ENCODE measurements at places on chromosomes 2 and 18.

- no peak for DNase-seq
These were observed 25.6 kb downstream of the IKZF2 start for GRCh38 chr2:213125646-213126347.

- no peak for DNase-seq
These were observed 165.4 kb downstream of the RBM43 start for GRCh38 chr2:151096235-151096634.

DNA sequence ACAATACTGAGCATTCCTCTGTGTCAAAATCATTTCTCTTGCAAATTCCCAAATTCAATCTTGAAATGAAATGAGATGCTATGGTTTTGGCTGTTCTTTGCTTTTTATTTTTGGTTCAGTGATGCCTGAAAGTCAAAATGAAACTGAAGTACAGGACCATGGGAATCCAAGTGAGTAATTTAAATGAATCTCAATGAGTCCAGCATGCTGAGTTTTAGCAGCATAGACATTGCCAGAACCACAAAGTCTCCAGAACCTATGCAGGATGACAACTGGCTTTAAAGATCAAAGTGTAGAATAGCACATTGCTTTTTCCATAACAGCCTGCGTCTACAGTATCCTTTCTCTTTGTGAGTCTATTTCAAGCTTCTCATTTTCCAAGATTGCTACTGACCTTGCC lies 1050.7 kb upstream of the PIK3C3 start:
- no peak for DNase-seq

DNA sequence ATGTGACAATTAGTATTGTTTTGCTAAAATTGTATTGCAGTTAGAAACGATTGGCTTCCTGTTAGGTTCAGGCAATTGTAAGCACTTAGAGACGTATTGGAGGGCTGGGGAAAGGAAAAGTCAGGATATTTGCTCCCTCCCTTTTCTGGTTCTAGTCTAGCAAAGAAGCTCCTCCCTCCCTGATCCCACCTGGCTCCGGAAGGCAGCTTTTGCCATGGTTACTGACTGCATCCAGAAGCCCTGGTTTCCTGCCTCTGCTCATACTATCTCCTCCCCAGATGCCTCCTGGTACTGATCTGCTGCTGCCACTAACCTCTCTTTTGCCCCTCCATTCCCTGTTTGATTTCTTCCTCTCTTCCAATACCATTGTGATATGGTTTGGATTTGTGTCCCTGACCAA lies 275.9 kb downstream of the MREG start:
- no peak for DNase-seq

GRCh38 chr2:104502901-104503300 lies 351.0 kb upstream of the POU3F3 start:
- DNase-seq: no peak

DNA sequence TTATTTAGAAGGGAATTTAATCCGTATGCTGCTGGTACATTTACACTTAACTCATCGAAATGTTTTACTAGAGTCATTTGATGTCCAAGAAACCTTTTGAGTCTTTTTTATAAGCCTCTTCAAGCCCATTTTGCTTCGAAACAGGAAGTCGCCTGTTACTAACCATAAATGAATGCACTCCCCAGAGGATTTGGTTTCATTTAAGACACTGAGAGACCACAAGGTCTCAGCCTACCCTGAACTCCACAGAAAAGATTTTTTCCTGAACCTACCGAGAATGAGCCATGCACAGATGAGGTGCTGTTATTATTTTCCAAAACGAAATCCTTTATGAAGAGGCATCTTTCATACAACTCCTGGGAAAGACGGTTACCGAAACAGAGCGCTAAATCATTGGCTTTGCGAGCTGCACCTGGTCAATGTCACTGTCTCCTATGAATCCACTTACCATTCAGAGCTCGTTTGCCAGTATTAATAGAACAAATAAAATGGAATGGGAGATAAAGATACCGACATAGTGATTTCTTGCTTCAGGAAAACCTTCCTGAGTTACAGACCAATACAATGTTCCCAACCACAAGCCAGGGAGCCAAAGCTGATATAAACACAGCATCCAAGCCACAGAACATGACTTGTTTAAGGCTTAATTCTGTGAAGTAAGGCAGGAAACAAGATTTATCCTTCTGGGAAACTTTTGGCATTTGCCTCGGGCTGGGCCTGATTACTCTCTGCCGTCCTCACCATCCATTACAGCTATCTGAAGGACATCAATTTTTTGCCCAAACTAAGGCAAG lies 382.1 kb downstream of the OSR1 start:
- DNase-seq: no peak

DNA sequence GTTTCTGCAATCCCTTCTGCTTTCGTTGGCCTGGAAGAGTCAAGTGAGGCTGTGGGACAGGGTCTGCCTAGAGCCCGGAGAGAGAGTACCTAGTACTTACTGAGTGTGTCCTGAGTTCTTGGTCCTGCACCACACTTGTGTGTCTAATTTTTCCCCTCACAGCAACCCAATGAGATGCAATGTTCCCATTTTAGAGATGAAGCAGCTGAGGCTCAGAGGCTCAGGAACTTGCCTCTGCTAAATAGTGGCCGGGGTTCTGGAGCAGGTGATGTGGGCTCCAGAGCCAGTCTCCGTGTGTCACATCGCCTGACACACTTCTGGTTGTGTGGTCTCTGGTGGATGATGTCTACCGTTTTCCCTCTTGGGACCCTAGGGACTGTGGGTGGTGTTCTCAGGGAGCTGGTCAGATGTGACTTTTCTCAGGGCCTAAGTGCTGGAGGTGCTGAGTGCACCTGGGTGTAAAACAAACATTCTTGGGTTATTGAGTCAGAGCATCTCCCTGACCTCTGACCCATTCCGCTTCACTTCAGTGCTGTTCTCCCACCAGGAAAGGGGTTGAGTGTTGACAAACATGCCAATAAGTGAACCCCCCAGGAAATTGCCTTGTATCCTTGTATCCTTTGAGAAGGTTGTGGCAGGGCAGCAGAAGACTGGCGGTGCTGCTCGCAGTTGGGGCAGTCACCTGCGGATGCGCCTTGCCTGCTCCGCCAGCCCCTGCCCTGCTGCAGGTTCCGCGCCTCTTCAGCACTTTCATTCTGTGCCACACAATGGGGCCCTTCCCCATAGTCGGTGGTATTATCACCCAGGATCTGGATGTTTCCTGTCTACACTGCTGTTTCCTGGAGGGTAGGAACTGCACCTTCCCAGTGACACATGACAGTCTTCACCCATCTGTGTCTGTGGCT lies 32.1 kb downstream of the HK2 start:
- no peak for DNase-seq

- DNase-seq: no peak
These were observed 11.7 kb upstream of the SEMA4C start for GRCh38 chr2:96881349-96882195.

GRCh38 chr2:222677981-222678380 lies 6.5 kb downstream of the MOGAT1 start:
- no peak for DNase-seq

GRCh38 chr2:15580451-15580850 lies 11.2 kb upstream of the DDX1 start:
- no peak for DNase-seq

- DNase-seq: no peak
These were observed 30.2 kb downstream of the PRKCE start for GRCh38 chr2:45681675-45682074.

GRCh38 chr2:119702918-119703401 lies 24.0 kb downstream of the TMEM177 start:
- peak; percentile 57 for DNase-seq

DNA sequence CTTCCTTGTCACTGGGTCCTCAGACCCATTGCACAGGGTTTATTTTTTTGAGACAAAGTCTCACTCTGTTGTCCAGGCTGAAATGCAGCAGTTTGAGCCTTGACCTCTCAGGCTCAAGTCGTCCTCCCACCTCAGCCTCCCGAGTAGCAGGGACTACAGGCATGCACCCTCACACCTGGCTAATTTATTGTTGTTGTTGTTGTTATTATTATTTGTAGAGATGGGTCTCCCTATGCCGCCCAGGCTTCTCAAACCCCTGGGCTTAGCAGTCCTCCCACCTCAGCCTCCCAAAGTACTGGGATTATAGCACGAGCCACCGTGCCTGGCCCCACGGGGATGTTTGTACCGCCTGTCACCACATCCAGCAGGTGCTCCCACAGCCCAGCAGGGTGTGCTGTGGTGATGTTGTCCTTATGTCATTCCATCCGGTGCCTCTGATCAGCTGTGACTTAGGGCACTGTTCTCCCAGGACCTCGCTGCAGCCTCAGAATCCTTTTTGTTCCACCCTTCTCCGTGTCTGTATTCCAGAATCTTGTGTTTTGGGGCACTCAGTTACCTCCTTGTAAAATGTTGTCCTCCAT lies 182.3 kb downstream of the INO80D start:
- no peak for DNase-seq

- DNase-seq: no peak
These were observed 146.0 kb downstream of the UBE2E3 start for GRCh38 chr2:181126311-181126868.

DNA sequence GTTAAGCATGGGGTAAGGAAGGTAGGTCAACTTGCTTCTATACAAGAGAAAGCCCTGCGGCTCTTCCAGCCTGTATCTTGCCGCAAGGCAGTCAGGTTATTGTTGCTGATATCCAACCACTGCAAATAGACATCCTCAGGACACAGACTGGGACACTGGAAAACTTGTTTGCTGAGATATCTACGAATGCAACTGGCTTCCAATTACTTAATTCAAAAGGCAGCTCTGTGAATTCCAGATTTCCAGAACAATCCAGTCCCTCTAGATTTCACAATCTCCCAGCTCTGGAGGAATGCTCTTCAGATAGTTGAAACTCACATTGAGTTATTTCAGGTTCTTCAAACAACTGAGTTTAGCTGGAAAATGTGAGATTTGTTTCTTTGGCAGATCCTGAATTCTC lies 34.6 kb upstream of the SP9 start:
- no peak for DNase-seq

- DNase-seq: no peak
These were observed 131.3 kb upstream of the ACAA2 start for GRCh38 chr18:49944663-49945062.
